ENCODE measurements at places on chromosomes 6 and 20. TPM values are rescaled to one million over a fixed set of nuclear protein-coding genes. Genes with fewer than 3 reads are reported as not detected.

Gene COX4I2
- not detected for total RNA-seq

Gene OPRM1
- total RNA-seq = not detected

Gene OLIG3
- not detected for total RNA-seq

Gene EYA2
- 1.4 TPM for total RNA-seq

Gene SLC17A1
- total RNA-seq = not detected

Gene OR2H2
- not detected for total RNA-seq

Gene SLC17A3
- not detected for total RNA-seq

Gene PTGIS
- total RNA-seq = 0.89 TPM

Gene WFDC12
- not detected for total RNA-seq

Gene MBOAT1
- total RNA-seq = 12.7 TPM

Gene SUMO4
- total RNA-seq = not detected

Gene PPP1R3G
- 1.6 TPM for total RNA-seq

Gene MARCKS
- 57.1 TPM for total RNA-seq

Gene PROKR2
- total RNA-seq = not detected

Gene SYCP2L
- total RNA-seq = not detected

Gene SLC17A5
- total RNA-seq = 34.9 TPM

Gene MEP1A
- total RNA-seq = not detected

Gene COL9A3
- 2.3 TPM for total RNA-seq

Gene TINAG
- not detected for total RNA-seq

Gene NFATC2
- total RNA-seq = not detected

Gene SCP2D1
- not detected for total RNA-seq

Gene TRIM10
- not detected for total RNA-seq
